ENCODE measurements at places on chromosomes 5 and 9.

- DNase-seq, result no peak
These were observed 58.7 kb upstream of the ERBIN start for GRCh38 chr5:65867542-65868195.

GRCh38 chr5:83972236-83972635 lies 251.6 kb upstream of the HAPLN1 start:
- DNase-seq, result no peak

DNA sequence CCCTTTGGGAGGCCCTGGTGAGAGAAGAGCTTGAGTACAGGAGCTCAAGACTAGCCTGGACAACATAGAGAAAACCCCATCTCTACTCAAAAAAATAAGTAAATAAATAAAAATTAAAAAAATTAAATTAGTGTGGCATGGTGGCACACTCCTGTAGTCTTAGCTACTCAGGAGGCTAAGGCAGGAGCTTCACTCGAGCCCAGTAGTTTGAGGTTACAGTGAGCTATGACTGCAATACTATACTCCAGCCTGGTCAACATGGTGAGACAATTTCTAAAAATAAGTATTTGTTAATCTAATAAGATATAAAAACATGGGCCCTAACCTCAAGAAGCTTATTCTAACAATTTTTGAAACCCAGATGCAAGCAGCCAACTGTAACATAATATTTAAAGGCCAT lies 7.6 kb downstream of the RNF38 start:
- no peak for DNase-seq

DNA sequence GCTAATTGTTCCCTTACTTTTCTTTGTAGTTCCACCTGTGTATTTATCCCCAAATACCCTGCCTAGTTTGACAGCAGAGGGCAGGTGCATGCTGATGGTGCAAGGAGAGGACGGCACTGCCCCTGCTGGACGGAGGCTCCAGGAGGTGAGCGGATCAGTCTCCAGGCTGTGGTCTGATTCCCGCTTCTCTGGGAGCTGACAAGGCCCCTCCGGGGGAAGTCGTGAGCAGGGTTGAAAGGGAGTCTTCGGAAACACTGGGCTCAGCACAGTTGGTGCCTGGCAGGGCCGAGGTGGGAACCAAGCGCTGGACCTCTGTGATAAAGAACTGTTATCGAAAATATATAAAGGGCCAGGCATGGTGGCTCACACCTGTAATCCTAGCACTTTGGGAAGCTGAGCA lies 52.9 kb downstream of the RASGEF1C start:
- DNase-seq, result no peak

DNA sequence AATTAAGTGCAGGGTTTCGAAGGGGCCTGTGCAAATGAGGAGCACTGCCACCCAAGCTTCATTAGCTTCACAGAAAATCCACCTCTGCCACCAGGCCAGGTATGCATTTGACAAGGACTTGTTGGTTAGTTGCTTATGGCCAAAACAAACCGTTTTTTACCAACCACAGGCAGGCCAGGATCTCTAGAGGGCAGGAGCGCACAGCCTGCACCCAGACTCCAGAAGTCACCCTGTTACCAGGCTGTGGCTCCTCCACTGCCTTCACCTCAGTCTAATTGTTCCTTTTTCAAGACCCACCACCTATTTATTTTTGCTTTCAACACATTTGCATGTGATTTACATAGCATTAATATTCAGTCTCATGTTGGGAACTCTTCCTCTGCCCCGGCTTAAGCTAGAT lies 78.3 kb upstream of the HSPA9 start:
- no peak for DNase-seq

Measured in stimulated activated CD4-positive, alpha-beta T cell treated with anti-CD3 and anti-CD28 coated beads, Interleukin-2, amount 100 ng/mL, for 24 hours (primary cell).